Amygdala (tissue), 56 donors: ENCODE measurements at places on chromosomes 16 and 17.

- peak; percentile 28 for DNase-seq
Observed at GRCh38 chr17:72342627-72343527, 222.1 kb downstream of the SOX9 start.

- DNase-seq, result no peak
Observed at GRCh38 chr17:8122422-8122923, 1.4 kb downstream of the HES7 start.

DNA sequence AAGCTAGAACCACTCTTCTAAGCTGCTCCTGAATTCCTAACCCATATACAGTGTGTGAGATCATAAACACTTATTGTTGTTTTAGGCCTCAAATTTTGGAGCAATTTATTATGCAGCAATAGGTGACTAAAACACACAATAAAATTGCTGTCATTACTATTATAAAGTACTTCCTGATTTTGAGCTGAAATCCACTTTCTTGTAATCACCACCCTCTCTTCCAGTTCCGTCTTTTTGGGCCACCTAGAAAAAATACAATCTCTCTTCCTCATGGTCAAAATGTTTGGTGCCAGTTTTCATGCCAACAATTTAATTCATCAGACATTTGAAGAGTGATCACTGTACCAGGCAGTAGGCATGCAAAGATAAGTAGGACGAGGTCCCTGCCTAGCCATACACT, 43.3 kb upstream of the NF1 start:
- no peak for DNase-seq

GRCh38 chr17:17506893-17507464, 10.8 kb upstream of the RASD1 start:
- peak; percentile 20 for DNase-seq

- DNase-seq, result no peak
Observed at GRCh38 chr16:30054451-30054850, 11.1 kb upstream of the ALDOA start.

- DNase-seq, result no peak
Observed at GRCh38 chr17:31095236-31096105, 694 bp downstream of the NF1 start.

GRCh38 chr16:86707171-86707570, 128.8 kb downstream of the FOXL1 start:
- DNase-seq, result no peak

GRCh38 chr17:14712611-14713021, 411.7 kb downstream of the HS3ST3B1 start:
- DNase-seq, result no peak

DNA sequence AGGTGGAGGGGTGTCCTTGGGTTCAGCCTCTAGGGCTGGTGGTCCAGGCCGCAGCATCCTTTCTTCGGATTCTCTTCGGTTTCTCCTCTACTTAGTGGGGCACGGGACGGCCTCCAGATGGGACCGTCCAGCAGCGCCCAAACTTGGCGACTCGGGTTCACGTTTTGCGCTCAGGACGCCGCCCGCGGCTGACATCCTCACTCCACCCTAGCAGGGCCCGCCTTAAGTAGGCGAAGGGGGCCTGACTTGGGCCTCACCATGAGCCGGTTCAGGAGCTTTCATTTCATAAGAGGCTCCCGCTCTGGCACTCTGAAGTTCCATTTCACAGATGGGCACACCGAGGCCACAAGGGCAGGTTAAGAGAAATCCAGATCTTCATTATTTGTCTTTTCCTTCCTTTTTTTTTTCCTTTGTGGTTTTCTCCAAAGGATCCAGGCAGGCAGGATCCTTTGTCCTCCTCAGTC, 141.2 kb downstream of the SEC14L1 start:
- no peak for DNase-seq

GRCh38 chr16:51938861-51939260, 608.1 kb downstream of the TOX3 start:
- DNase-seq, result no peak

DNA sequence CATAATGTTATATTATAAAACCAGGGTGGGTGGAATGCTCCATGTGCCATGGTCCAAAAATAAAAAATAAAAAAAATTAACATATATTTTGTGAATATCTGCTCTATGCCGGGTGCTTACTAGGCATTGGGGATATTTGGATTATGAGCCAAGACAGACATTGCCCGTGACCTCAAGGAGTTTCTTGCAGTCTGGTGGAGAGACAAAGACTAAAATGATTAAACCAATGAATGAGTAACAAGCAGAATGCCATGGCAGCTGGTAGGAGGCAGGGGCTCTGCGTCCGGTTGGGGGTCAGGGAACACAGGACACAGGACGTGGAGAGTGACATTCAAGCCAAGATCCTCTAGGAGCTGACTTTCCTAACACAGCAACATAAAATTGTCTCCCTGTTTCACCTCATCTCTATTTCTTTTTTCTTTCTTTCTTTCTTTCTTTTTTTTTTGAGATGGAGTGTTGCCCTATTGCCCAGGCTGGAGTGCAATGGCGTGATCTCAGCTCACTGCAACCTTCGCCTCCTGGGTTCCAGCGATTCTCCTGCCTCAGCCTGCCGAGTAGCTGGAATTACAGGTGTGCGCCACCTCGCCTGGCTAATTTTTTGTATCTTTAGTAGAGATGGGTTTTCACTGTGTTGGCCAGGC, 35.4 kb downstream of the RGS9 start:
- no peak for DNase-seq

GRCh38 chr17:44971776-44972483, 3.8 kb upstream of the C1QL1 start:
- no peak for DNase-seq

- DNase-seq, result no peak
Observed at GRCh38 chr16:78462288-78463208, 363.1 kb downstream of the WWOX start.

GRCh38 chr17:73342541-73343167, 30.9 kb upstream of the CDC42EP4 start:
- DNase-seq, result no peak

DNA sequence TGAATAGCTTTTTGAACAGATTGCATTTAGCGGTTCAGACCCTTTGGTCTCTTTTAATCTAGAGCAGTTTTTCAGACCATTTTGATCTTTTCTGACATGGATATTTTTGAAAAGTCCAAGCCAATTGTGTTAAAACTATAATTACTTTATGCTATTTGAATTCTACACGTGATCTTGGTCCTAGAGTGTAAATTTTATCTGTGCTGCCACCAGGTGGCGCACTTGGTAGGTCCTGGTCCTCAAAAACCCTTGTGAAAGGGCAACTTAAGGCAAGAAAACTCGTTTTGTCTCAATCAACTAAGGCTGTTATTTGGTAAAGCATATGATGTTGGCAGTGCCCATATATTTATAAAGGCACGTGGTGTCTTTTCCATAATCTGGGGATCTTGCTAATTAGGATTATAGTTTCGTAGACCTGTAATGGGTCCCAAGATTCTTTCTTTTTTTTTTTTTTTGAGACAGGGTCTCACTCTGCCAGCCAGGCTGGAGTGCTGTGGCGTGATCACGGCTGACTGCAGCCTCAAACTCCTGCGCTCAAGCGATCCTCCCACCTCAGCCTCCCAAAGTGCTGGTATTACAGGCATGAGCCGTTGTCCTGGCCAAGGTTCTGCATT, 43.9 kb upstream of the TEX2 start:
- DNase-seq, result no peak

DNA sequence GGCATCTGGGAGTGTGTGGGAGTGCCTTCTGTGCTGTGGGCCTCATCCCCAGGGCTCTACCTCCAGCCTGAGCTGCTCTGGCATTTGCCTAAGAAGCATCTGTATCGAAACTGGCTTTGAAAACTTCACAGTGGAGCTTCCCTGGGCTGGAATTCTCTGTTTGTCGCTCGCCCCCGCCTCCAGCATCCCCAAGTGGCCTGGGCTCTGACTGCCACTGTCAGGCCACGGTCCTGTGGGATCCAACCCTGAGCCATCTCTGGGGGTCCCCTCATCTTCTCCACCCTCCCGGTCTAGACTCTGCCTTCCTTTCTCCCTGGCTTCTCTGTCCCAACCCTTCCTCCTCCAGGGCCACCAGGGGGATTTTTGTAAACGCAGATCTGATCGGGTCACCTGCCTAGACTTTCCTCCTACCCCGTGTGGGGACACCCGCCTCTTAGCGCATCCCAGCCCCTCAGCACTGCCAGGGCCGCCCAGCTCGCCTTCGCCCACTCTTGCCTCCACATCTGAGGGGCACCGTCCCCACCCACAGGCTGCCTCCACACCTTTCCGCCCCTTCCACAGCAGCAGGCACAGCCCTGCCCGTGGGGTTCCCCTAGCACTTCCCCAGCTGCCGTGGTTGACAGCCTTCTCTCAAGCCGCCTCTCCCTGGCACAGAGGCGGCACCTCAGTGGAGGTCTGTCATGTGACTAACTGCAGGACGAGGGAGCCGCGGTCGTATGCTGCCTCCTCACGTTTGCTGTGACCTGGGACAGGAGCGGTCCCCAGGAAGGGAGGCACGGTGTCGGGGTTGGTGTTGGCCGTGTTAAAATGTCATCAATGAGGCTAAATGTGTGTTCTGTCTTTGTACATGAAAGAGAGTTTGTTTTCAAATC, 12.0 kb downstream of the TBC1D24 start:
- peak; percentile 56 for DNase-seq

DNA sequence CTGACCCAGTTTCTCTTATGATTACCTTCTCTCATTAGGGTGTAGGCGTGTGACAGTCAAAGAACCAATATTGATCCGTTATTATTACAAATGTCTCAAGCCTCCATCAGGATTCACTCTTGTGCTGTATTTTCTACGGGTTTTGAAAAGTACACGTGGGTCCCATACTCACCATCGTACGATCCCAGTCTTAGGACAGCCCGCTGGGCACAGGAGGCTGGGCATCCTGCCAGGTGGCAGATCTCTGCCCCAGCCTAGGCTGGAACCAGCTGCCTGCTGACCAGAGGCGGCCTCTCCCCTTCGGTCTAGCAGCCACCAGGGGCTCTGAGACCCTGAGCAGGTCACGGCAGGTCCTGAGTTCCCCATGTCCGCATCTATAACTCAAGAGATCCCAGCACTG, 2.0 kb upstream of the METRNL start:
- no peak for DNase-seq

DNA sequence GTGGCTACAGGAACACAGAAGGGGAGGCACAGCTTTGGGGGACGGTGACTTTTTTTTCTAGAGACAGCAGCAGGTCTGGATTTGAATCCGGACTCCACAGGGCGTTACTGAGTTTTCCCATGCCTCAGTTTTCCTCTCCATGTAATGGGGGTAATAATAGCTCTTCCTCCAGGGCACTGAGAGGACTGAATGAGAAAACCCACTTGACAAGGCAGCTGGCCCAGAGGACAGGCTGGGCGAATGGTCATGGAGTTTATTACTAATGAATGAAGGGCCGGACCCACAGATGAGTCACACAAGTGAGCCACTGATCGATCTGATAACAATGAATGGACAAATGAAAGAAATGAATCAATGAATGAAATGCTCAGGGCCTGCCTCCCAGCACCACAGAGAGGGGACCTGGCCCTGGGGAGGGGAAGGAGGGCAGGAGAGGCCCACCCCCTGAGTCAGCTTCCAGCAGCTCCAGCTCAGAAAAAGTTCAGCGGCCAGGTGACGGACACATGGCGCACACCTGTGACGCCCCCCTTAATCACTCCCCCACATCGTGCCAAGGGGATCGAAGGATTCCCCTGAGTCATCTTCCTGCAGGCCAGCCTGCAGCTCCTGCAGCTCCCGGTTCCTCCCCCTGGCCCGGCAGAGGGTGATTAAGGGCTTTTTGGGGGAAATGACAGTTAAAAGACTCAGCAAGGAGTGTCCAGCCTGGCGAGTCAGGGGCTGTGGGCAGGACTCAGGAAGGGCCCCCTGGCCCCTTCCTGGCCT, 54.3 kb downstream of the SOCS1 start:
- no peak for DNase-seq

DNA sequence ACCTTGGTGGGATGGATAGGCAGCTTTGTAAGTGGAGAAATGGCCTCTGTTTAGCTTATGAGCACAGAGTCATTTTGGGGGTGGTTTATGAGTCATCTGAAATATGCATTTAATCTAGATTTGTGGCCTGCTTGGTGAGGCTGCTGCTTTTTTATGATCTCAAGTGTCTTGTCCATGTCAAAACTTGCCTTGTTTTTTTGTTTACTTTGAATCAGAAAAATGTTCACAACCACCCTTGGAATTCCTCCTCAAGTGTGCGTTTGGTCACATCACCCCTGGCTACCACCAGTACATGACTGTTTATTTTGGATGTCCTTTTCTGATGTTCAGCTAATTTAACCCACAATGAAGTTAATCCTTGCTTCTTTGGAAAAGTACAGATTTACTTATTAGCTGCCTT, 64.6 kb downstream of the FTO start:
- DNase-seq, result no peak
